ENCODE measurements at places on chromosomes 16 and 17.

DNA sequence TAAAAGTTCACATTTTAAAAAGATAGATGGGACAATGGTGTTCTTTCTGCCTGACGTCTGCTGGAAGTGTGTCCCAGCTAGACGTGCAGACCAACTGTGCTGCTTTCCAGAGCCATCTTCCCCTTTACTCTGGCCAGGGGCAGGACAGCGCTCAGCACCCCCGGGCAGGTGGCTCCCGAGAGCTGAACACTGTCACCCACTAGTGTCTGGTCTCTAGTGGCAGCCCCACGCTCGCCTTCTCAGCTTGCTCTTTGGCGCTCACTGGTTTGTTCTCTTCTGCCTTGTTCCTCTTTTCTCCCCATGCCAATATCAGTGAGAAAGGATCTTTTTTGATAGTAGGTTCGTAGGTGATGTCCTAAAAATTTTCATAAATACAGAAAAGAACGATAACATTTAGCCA is 25.7 kb downstream of the ZC3H18 start:
- DNase-seq, result no peak

GRCh38 chr17:55318715-55319487 is 54.1 kb downstream of the HLF start:
- DNase-seq, result no peak

DNA sequence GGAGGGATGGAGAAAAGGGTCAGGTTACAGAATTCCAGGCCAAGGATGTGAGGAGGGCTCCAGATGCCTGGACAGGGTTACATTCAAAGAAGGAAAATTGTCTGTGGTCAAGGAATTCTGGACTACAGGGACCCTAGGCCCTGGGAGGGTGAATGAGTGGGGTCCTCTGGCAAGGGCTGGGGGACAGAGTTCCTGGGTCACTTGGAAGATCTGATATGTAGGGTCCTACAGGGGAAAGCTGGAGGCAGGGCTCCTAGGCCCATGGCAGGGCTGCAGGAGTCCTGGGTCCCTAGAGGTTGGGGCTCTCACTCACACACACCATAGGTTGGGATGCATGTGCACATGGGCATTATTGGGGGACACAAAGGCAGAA is 46.3 kb upstream of the ACSM2B start:
- no peak for DNase-seq

GRCh38 chr16:10556236-10556635 is 24.2 kb downstream of the EMP2 start:
- DNase-seq, result no peak

- no peak for DNase-seq
These were observed 115.7 kb upstream of the IRX3 start for GRCh38 chr16:54402270-54402669.

GRCh38 chr16:1983544-1984346 is at the start of gene GFER:
GFER (plus strand) TSS chr16:1984193; CDS start chr16:1984219, 26 bp downstream.
- peak; percentile 51 for DNase-seq

DNA sequence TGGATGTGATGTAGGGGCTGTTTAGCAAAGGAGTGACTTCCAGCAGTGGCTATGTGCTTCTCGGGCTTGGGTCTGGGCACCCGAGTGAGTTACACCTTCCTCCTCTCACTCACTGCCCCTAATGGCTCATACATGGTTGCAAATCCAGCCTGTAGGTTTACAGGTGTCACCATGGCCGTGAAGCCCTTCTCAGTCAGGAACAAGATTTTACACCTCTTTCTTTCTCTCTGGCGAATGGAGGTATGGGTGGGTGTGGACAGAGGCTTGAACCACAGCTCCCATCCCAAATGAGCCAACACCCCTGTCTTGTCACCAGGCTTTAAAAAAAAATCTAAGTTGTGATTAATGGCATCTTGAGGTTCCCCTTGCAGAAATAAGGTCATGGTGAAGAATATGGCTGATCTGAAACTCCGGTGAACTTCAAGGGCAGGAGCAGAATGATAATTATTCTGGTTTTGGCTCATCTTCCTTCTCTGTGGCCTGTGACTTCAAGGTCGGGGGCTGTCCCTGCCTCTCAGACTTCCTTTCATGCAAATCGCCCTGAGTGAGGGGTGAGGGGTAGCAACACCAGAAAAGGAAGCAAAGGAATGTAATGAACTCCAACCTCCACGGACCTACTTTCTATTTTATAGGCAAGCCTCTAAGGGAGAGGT is 331.2 kb downstream of the MAF start:
- DNase-seq, result no peak

DNA sequence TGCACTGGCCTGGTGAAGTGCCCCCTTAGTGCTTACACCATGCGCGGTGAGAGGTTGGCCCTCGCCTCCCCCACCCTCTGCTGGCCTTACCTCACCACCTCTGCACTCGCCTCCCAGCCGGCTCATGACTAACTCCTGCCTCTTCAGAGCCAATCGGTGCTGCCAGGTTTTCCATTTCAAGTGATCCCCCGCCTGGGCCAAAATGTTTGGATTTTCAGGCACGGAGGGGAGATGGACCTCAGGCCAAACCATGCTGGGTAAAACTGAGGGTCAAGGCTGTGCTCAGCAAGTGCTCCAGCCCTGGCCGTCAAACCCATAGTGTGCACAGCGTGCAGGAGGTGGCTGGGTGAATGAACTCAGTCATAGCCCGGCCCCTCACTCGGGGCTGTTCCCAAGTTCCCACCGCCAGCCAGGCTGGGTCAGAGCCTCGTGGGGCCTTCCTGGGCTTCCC is 175.4 kb downstream of the SEC14L1 start:
- DNase-seq, result no peak

DNA sequence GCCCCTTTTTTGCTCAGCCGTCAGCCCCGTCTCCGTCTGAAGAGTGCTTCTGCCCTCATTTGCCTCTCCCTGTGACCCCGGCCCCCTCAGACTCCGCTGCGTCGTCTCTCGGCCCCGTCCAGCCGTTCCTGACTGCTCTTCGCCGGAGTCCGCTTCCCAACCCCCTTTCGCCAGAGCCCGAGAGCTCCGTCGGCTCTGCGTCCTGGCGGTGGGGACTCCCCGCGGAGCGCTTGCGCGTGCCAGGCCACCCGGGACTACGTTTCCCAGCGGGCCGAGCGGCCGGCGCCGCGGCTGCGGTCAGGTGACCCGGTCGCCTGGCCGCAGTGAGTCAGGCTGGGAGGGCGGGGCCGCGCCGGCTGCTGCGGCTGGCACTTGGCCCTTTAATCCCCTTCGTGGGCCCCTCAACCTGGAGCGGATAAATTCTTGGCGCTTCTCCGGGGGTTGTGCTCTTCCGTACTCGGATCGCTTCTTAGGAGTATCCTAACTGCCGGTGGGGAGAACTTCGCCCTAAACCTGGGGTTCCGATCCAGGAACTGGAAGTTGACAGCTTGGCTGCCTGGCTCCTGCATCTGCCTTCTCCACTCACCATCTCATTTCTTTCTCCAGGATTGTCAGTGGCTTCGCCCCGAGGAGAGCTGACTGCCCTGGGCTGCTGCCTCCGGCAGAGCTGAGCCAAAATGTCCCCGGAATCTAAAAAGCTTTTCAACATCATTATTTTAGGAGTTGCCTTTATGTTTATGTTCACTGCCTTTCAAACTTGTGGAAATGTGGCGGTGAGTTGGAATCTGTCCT is at the start of gene MFSD11:
TSS of gene MFSD11 (plus strand) at position 444 of the 792 bp plus-strand sequence. CDS start at position 678, 234 bp downstream.
- peak; percentile 72 for DNase-seq

GRCh38 chr16:66735891-66736290 is 15.5 kb downstream of the DYNC1LI2 start:
- DNase-seq, result no peak

GRCh38 chr16:86595983-86596605 is 17.7 kb downstream of the FOXL1 start:
- DNase-seq, result no peak

DNA sequence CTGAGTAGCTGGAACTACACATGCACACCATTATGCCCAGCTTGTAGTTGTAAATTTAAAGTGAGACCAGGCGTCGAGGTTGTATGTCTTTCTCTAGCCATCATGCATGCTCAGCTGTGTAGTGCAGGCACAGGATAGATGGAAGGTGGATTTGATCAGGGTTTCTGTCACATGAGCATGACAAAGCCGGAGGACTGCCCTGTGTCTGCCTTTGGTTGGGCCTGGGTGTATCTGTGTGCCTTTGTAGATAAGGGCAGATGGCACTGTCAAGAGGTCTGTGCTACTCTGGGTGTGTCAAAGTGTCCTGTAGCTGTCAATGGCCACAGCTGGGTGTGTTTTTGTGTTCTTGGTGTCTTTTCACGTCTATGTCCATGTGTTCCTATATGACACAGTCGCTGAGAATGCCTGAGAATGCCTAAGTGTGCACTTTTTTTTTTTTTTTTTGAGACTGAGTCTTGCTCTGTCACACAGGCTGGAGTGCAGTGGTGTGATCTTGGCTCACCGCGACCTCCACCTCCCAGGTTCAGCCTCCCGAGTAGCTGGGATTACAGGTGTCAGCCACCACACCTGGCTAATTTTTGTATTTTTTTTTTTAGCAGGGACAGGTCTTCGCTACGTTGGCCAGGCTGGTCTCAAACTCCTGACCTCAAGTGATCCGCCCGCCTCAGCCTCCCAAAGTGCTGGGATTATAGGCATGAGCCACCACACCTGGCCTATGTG is 4.1 kb upstream of the NAGS start:
- DNase-seq, result no peak

- DNase-seq, result no peak
These were observed 37.7 kb downstream of the VPS53 start for GRCh38 chr17:676965-677364.

DNA sequence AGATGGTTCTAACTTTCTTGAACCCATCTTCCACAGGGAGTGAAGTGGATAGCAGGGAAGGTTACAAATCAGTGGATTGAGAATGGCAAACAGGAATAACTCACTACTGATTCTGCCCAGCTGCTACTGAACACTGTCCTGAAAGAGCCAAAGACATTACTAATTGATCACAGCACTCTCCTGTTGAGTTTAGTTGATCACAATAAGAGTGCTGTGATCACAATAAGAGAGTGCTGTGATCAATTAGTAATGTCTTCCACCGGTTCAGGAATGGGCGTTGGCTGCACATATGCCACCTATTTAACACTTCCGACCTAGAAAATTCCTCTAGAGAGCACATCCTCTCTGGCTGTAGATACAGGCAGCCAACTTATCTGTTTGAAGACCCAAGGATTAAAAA is 11.4 kb downstream of the CFAP97D1 start:
- DNase-seq, result no peak

- DNase-seq, result no peak
These were observed 46.4 kb upstream of the EEF2KMT start for GRCh38 chr16:5143761-5144620.

DNA sequence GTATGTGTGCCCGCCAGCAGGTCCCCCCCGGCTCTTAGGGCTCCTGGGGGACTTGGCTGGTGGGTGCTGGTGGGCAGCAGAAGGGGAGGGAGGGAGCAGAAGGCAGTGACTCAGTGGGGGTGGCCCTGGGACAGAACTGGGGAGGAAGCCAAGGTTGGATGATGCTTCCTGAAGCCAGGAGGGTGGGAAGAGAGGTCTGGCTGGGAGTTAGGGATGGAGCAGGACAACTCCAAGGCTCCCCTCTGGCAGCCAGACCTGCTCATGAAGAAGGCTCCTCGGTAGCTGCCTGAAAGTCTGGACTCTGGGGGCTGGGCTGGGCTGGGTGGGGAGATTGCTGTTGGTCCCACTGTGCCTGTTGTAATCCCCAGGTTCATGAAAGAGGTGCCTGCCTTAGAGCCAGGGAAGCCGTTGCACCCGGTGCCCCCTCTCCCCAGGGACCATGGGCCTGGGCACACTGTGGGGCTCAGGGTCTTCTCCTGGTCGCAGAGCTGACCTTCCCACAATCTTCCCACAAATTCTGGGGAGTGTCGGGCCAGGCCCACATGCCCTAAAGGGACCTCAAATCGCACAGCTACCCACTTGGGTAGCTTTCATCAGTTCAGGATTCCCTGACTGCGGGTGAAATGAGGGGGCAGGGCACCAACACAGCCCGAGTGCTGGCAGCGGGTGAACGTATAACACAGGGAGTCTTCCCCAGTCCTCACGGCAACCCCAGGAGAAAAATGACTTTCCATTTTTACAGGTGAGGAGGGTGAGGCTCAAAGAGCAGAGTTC is 1.1 kb upstream of the PLEKHG4 start:
- DNase-seq, result peak; percentile 45

- peak; percentile 66 for DNase-seq
These were observed 43.7 kb upstream of the TNRC6A start for GRCh38 chr16:24685539-24686432.

GRCh38 chr16:50402298-50402895 is 33.6 kb upstream of the BRD7 start:
- no peak for DNase-seq

- DNase-seq, result peak; percentile 26
These were observed 3.3 kb upstream of the VAC14 start for GRCh38 chr16:70804153-70804733.

DNA sequence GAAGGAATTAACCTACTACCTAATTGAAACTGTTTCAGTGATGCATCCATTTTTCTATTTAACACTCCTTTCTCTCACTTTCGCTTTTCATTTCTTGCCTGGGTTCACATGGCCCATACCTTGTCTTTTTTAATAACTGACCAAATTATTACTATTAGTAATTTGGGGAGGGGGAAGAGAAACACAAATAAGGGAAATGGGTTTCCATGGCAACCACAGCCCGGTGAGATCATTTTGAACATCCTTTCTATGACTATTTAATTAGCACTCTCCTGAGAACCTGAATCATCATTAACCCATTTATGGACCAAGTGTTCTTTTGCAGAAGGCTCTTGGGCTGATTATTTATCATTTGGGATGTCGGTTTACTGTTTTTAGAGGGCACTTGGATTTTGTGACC is 628.2 kb upstream of the SALL1 start:
- no peak for DNase-seq

- no peak for DNase-seq
These were observed at the start of gene GSDMA for GRCh38 chr17:39962642-39963220. GSDMA (plus strand) TSS chr17:39963004; CDS start chr17:39965688, 2,684 bp downstream.

GRCh38 chr16:87178977-87179376 is 138.2 kb downstream of the C16orf95 start:
- no peak for DNase-seq

- no peak for DNase-seq
These were observed 9.4 kb downstream of the HBQ1 start for GRCh38 chr16:189604-190186.

DNA sequence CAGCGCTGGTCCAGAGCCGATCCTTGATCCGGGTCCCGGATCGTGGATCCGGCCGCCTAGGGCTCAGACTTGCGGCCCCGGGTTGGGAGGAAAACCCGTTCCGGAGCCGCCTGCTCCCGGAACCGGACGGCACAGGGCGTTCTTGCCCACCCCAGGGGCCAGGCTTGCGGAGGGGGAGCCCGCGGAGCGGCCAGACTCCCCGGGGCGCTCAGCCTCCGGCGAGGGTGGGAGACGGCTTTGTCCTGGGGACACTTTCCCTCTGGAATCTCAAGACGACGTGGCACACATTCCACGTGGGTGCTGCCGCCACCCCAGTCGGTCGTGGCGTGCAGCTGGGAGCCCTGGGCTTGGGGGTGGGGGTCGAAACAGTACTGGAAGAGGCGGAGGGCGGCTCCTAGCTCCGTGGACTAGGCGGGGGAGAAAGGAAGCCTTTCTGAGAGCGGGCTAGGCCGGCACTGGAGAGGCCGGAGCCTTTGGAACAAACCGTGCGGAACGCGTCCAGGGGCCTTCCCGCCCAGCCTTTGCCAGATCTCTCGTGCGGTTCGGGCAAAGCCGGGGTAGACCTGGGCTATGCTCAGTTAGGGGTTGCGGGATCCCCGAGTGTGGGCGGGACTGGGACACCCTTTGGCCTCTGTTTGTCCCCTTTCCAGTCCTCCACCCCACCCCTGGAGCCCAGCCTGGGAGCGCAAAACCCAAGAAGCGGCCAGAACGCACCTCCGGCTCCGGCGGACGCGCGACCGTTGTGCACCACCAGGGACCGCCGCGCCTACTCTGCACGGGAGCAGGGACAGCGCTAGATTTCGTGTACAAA is 26.5 kb downstream of the SREBF1 start:
- DNase-seq, result no peak

GRCh38 chr16:5030251-5030870 is 3.4 kb downstream of the NAGPA start:
- no peak for DNase-seq

All from BJ (cell line).